Substantia nigra (tissue), 51 donors: ENCODE measurements at places on chromosomes 7 and 10.

GRCh38 chr7:4633012-4633411 lies 49.1 kb upstream of the FOXK1 start:
- no peak for DNase-seq

DNA sequence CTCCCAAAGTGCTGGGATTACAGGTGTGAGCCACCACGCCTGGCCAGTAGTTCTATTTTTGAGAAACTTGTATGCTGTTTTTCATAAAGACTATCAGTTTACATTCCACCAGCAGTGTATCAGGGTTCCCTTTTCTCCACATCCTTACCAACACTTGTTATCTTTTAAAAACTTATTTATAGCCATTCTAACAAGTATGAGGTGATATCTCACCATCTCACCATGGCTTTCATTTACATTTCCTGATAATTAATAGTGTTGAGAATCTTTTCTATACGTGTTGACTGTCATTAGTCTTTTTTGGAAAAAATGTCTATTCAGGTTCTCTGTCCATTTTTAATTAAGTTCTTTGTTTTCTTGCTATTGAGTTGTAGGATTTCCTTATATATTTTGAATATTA lies 416.1 kb downstream of the NEBL start:
- no peak for DNase-seq

- no peak for DNase-seq
Observed at GRCh38 chr10:60208676-60209269, 180.9 kb downstream of the ANK3 start.

GRCh38 chr7:84372155-84372621 lies 177.6 kb upstream of the SEMA3A start:
- no peak for DNase-seq

DNA sequence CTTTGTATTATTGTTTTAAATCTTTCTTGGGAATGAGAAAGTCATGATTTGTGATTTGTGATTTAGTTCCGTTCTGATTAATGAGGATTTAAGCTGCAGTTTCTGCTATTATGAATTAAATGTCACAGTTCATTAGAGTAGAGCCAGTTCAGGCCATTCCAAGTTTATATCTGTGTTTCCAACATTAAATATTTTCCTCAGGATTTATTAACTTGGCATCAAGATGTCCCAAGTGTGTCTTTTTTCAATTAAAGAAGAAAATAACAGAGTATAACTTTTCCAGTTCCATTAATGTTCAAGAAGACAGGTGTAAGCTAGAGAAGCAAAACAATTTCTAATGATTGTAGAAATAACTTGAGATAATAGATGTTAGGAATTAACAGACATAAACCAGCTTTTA lies 1183.2 kb upstream of the CELF2 start:
- DNase-seq: no peak
